ENCODE measurements at places on chromosomes 5 and 9.

GRCh38 chr9:272251-273213 is 57.9 kb downstream of the DOCK8 start:
- DNase-seq = peak; percentile 53

DNA sequence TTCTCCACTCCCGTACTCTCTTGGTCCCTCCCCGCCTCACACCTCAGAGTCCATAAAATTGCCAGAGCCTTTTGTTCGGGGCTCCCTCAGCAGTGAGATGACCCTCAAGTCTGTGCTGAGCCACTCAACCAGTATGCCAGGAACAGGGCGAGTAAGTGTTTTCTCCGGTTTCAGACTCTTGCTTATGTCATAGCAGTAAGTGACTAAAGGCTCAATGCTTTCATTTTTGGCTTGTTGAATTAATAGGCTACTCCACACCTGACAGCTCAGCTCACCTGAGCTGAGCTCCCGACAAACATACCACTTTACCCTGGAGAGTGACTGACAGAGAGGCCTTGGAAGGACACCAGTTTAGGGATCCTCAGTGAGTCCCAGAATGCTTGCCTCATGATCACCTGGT is 30.5 kb downstream of the PCSK1 start:
- no peak for DNase-seq

- DNase-seq = no peak
Measured at GRCh38 chr5:170327829-170328228, 30.3 kb upstream of the LCP2 start.

DNA sequence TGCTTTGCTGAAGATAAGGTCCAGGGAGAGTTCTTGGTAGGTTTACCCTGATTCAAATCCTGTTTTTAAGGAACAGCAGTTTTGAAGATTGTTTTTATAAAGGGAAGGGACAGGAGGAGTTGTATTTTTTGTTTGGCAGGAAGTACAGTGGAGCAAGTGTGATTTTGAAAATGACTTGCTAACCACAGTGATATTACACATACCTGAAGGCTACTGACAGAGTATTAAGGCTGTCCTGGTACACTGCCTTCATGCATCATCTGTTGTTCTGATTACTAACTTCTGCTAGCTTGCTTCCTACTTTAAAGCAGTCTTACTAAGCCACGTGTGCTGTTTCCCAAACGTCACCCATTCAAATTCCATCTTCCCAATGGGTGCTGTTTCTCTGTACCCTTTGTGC is 559.5 kb upstream of the SGCD start:
- no peak for DNase-seq

GRCh38 chr5:169832845-169833244 is 147.4 kb downstream of the INSYN2B start:
- no peak for DNase-seq

GRCh38 chr9:84513979-84514378 is 155.6 kb upstream of the NTRK2 start:
- DNase-seq = no peak

DNA sequence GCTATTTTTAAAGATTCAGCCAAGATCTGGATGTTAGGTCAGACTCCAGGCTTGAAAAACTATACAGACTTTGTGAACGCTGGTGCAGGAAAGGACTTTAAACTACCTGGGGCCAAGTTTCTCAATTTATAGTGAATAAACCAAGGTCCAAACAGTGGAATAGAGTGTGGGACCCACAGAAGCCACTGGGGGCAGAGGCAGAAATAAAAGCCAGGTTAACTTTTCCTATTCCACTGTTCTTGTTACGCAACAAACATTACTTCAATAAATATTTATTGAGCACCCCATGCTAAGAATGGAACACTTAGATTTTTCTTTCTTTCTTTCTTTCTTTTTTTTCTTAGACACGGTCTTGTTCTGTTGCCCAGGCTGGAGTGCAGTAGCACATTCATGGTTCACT is 11.0 kb upstream of the HAVCR1 start:
- DNase-seq = no peak

- DNase-seq = no peak
Measured at GRCh38 chr5:161372682-161373344, 173.7 kb downstream of the GABRB2 start.

- no peak for DNase-seq
Measured at GRCh38 chr9:79357616-79358015, 214.1 kb upstream of the TLE4 start.

- DNase-seq = no peak
Measured at GRCh38 chr5:178273665-178274541, 41.3 kb upstream of the PHYKPL start.

DNA sequence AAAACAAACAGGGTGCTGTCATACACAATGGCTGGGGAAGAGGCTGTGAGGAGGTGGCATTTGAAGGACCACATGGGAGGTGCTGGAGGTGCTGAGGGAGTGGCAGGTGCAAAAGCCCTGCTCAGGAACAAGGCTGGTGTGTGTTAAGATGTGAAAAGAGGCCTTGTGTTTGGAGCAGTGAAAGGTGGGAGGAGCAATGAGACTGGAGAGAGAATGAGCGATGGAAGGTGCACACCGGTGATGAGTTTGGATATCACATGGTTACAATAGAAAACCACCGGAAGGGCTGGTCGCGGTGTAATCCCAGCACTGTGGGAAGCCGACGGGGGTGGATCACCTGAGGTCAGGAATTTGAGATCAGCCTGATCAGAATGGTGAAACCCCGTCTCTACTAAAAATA is 9.2 kb upstream of the FIBCD1 start:
- no peak for DNase-seq

DNA sequence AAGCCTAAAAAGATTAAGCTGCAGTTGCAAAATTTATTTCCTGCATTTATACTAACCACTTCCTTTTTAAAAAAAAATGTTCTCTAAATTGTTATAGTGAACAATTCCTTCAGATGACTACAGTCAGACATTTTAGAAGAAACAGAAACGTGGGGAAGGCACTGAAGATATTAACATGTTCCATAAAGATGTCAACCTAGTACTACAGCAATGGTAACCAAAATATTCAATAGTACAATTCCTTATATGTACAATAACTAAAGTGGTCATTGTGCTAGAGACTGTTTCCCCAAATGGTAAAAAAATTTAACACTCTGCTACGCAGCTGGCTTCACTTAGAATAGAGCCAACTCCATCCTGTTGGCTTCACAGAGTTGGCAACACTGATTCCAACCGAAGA is 97.7 kb downstream of the FNBP1 start:
- DNase-seq = no peak

GRCh38 chr9:134707031-134707680 is 65.6 kb downstream of the COL5A1 start:
- no peak for DNase-seq

DNA sequence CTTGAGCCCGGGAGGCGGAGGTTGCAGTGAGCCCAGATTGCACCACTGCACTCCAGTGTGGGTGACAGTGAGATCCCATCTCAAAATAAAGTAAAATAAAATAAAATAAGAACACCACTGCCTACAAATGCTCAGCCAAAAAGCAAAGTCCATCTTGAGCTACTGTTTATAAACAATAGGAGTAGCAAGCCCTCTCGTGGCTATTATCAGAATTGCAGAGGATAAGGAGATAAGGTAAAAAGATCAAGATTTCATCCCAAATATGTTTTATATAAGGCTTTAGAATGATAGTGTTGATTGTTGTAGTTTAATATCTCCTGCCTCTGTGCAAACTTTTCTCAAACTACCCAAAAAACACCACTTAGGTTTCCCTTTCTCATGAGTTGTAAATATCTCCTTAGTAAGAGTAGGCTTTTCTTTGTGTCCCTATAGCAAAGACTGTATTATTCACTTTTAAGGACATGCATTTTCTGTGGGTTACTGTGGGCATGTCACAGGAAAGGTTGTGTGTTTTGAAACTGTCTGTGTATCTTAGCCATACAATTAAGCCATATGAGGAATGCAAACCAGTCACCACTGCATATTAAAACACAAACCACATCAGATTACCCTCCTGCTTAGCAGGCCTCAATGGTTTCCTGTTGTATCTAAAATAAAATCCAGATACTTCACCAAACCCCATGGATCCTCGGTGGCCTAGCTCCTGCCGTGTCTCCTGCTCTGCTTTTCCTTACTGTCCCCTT is 31.8 kb upstream of the CKS2 start:
- DNase-seq = no peak

DNA sequence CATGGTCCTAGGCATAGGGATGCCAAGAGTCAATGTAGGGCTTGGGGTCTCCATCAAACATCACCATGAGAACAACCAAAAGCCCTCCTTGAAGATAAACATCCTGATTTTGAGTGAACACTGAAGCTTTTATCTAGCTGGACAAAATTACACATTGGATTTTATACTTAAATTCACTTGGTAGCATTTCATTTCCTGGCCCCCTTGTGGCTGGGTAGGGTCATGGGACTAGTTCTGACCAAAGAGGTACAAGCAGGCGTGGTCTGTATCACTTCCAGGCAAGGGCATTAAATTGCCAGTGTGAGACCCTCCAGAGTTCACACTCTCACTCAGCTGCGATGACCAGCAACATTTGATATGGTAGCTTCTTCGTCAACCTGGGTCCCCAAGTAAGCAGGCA is 320.3 kb downstream of the ACTL7B start:
- DNase-seq = no peak

DNA sequence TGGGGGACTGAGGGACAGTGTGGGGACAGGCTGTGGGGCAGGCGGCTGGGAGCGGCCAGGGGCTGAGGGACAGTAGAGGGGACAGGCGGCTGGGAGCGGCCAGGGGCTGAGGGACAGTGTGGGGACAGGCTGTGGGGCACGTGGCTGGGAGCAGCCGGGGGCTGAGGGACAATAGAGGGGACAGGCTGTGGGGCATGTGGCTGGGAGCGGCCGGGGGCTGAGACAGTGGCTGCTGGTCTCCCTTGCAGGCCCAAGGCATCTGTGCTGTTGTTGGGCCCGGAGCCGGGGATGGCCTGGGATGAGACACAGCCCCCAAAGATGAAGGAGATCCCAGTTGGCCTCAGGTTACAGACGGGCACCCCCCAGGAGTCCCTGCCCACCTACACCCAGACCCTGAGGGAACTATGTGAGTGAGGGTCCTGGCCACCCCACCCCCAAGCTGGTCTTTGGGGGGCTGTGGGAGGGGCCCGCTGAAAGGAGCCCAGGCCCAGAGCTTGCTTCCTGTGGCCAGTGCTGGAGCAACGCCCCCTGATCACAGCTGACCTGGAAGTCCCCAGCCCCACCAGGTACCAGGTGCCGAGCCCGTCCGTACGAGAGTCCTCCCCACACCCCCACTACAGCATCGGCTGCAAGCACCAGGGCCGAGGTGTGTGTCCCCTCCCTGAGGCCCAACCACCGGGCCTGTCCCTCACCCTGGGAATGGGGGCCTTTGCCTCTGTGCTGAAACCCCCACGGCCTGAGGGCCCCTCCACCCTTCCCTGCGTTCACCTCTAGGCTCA is 593 bp downstream of the STPG3 start:
- DNase-seq = no peak

- DNase-seq = no peak
Measured at GRCh38 chr5:135642488-135642870, 63.7 kb upstream of the CXCL14 start.

DNA sequence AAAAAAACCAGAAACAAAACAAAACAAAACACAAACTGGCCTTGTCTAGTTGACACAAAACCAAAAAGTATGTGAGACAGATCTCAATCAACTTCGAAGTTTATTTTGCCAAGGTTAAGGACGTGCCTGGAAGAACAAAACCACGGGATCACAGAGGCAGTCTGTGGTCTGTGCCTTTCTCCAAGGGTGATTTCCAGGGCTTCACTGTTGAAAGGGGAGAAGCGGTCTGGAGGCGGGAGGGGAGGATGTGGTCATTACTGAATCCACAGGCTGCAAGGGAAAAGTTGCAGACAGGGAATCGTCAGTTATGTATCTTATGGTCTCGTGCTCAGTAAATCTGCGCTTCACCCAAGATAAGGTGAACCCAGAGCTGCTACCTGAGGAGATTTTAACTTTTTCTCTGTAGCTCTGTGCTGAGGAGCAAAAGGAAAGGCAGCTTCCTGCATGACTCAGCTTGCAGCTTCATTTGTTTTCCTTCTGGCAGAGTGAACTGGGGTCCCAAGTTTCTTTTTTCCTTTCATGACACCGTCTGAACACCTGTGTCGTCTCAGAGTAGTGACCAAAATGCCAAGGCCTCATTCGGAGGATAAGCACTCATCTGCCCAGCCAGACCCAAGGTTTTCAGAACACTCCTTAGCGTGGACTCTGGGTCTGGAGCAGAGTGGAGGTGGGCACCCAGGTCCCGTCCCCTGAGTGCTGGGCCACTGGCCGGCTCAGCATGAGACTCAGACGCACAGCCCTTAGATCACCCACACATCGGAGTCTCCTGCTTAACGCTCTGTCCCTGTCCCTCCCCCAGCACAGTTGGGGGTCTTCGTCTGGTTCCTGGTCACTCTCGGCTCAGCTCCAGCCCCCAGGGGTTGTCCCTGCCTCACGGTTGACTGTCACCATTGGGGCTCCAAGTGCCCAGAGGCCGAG is 25.9 kb downstream of the ROPN1L start:
- no peak for DNase-seq

- no peak for DNase-seq
Measured at GRCh38 chr9:109894921-109895758, 115.1 kb downstream of the PALM2AKAP2 start.

- no peak for DNase-seq
Measured at GRCh38 chr5:33300209-33300742, 140.5 kb upstream of the TARS1 start.

- no peak for DNase-seq
Measured at GRCh38 chr5:74594137-74595040, 46.1 kb downstream of the ENC1 start.

- no peak for DNase-seq
Measured at GRCh38 chr9:121771851-121772599, 120.6 kb downstream of the DAB2IP start.

DNA sequence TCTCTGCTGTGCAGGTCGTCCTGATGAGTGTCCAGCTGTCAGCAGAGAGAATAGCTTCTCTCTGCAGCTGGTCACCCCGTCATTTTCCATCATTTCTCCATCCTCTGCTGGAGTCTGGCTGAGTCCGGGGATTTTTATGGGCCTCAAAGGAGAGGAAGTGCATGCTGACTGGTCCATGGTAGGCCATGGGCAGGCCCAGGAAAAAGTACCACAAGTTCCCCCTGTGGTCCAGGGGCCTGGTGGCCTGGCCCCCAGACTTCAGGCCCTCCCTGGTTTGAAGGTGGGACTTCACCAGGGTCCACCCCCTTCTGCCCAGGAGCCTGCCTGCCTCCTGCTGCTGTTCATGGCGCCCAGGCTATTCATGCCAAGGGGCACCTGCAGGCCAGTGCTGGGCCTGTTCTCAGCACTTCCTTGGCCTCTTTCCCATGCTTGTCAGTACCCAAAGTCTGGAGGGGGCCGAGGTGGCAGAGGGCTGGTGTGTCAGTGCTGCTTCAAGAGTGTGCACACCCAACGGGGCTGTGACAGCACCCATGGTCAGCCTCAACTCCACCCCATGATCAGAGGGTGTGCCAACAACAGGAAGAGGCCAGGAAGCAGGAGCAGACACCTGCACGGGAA is 7.3 kb upstream of the MTMR12 start:
- DNase-seq = no peak

All from stimulated activated CD4-positive, alpha-beta T cell treated with anti-CD3 and anti-CD28 coated beads, TNF-alpha, amount 100 ng/mL, for 4 hours (primary cell).